ENCODE measurements at places on chromosomes 3 and 15.

DNA sequence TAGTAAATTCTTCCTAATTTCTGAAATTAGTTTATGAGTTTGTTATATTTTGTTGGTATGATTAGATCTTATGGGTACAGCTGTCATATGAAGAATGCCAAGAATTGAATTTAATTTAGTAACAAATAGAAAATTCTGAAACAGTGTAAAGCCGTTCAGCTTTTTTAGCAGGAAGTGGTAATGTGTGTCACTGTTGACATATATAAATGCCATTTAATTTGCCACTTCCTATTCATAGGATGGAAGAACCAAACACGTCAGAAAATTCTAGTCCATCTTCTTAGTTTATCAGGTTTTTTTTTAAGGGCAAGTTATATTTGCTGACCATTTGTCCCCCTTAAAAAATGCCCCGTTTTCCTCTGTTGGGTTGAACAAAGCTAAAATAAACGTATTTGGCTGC lies 43.0 kb downstream of the RAB8B start:
- no peak for DNase-seq

GRCh38 chr15:58698887-58699641 lies 50.4 kb downstream of the ADAM10 start:
- DNase-seq, result no peak

DNA sequence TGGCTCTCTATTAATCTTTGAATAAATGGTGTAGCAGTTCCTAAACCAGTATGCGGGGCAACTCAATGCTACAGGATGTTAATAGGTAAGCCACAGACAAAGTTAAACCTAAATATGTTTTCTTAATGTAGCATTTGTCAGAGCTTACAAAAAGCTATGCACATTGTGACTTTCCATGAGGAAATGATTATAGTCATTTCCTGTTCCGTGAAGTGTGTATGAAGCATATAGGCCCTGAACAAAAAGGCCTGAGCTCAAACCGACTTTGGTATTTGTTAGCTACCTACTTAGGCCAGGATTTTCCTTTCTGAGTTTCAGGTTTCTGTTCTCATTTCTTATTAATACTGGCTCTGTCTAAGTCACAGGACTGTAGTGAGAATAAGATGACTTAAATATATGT lies 14.2 kb downstream of the ZNF80 start:
- no peak for DNase-seq

- no peak for DNase-seq
Measured at GRCh38 chr3:180048840-180049239, 12.1 kb upstream of the PEX5L start.

DNA sequence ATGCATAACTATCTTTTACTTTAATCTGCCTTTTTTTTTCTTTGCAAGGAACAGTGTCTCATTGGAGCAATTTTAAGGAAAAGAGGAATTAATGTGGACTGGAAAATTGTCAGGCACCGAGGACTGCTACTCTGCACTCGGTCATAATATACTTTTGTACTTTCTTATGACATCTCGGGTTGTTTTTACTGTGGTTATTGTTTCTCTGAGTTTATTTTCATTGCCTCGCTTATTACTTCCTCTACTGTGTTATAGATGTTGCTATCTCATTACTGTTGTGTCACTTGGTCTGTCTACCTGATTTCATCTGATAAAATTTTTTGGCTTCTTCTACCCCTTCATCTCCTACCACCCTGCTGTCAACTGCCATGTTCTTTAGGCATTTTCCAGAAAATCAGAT lies 213.5 kb upstream of the POU1F1 start:
- DNase-seq, result no peak

- DNase-seq, result no peak
Measured at GRCh38 chr3:124584552-124585391, 145.5 kb upstream of the UMPS start.

GRCh38 chr3:41608347-41608746 lies 353.6 kb downstream of the ULK4 start:
- DNase-seq, result no peak

Measured in erythroblast (primary cell).